ENCODE measurements at places on chromosomes 13 and 19. TPM values are rescaled to one million over a fixed set of nuclear protein-coding genes. Genes with fewer than 3 reads are reported as not detected.

Gene PRR20B
- not detected for total RNA-seq

Gene RABAC1
- total RNA-seq, result 71.7 TPM

Gene CNFN
- not detected for total RNA-seq

Gene DCT
- total RNA-seq, result 0.11 TPM

Gene RAP2A
- 8.8 TPM for total RNA-seq

Gene ZNF234
- 5.0 TPM for total RNA-seq

Gene PCDH9
- 3.2 TPM for total RNA-seq

DNA sequence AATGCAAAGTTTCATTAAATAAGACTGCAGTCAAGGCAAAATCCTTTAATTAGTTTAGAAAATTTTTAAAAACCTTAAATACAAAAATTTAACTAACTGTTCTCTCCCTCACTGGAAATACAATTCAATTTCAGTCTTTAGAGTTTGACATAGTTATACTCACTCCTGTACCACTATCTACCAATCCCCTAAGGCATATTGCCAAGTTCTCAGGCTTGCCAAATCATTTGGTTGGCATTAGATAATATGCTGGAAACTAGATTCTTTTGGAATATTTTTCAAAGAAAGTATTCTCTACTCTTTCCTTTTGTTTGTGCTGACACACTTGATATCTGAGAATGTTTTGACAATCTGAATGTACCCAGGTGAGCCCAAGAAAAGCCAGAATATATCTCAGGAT is 77.2 kb downstream of the TSC22D1 start:
- DNase-seq, result no peak

DNA sequence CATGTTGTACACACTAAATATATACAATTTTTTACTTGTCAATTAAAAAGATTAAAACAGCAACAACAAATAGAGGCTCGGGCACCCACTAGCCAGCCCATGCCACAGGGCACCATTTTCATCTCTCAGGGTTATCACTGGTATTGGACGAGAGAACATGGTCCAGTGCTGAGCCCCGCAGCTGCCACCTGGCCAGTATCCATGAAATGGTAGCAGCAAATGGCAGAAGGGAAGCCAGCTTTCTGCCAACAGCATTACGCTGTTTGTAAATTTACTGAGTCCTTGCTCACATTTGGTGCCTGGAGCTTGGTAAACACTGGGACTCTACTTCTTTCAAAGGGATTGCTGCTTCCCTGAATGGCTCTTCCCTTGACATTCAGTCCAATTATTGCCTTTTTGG is 87.9 kb upstream of the WASF3 start:
- DNase-seq, result no peak

GRCh38 chr13:32663660-32664059 is 77.4 kb downstream of the PDS5B start:
- no peak for DNase-seq

DNA sequence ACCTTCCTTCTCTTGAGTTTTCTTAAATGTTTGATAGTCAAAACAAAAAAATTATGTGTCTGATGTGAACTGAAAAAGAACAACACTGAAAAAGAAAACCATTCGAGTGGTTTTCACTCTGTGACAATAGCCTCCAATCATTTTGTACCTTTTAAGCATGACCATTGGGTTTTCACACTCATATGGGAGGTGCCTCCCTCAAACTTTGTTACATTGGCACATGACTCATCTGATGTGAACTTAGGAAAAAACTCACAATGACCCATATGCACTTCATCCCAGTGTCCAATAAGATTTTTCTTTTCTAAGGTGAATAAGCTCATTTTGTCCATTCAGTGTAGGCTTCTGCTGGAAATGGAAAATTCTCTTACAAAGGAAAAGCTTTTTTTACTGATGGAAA is 66.6 kb upstream of the XPO4 start:
- no peak for DNase-seq

DNA sequence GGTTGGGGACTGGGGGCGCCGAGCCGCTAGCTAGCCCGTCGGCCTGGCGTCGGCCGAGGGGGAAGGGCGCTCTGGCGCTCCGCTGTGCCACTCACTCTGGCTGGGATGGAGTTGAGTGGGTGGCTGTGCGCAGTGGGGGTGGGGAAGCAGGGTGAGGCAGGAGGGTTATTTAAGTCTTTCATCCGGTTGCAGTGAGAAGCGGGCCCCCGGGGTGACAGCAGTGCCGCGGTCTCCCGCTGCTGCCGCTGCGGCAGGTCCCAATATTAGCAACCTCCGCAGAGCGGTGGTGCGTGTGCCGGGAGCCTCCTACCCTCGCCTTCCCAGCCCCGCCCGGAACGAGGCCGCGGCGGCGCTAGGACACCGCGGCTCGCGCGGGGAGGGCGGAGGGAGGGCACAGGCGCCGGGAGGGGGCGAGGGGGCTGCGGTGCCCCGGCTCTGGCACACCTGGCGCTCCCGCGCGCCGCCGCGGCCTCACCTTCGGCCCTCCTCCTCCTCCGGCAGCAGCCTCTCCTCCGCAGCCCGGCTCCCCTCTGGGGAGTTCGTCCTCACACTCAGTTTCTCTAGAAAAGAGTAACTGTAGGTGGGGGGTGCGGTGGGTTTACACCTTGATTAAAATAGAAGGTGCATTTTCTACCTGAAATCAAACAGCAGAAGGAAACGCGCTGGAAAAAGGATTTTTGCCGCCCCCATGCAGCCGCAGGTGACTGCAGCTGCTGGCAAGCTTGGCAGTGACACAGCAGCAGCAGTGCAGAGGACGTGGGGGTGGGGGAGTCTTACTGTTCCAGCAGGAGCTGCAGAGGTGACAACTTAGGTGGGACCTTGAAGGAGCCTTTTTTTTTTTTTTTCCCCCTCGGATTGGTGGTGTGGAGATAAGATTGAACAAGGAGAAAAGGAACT is 4.5 kb downstream of the FGF9 start:
- no peak for DNase-seq

DNA sequence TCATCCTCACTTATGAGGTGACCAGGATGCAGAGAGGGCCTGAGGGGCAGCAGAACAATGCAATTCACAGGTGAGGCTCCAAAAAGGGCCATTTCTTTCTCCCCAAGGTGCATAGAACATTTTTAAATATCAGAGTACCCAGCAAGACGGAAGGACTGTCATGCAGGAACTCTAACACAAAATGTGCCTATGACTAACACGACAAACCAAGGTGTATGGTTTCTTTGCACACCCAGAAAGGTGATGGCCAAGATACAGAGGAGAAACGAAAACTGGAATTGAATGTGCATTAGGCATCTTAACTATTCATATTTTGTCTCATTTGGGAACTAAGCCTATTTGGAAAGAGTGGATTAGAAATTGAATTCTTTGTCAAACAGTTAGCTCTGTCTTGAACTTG is 29.9 kb downstream of the SHISA2 start:
- no peak for DNase-seq

GRCh38 chr19:19642506-19643157 is 825 bp downstream of the GMIP start:
- DNase-seq, result no peak

GRCh38 chr13:32381539-32381938 is 46.4 kb downstream of the N4BP2L1 start:
- no peak for DNase-seq

DNA sequence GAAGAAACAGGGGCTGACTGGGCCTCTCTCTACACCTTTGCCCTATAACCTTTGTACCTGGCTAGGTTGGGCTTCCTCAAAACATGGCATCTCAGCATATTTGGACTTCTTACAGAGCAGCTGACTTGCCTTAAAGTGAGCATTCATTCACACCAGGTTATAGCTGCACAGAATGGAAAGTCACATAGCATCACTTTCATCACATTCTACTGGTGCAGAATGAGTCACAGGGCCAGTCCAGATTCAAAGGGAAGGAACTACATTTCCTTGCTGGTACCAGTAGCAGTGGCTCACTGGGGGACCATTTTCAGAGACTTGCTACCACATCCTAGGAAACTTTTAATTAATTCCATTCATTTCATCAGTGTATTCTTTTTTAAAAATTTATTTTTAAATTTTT is 20.3 kb upstream of the TPTE2 start:
- DNase-seq, result no peak
